B cell (primary cell): ENCODE measurements at places on chromosomes 5 and 9. TPM values are rescaled to one million over a fixed set of nuclear protein-coding genes. Genes with fewer than 3 reads are reported as not detected.

- H3K27me3 ChIP-seq = no peaks in the 10 kb centered on the region
- H3K4me3 ChIP-seq = no peak overlapping the region
- no peak overlapping the region for H3K27ac ChIP-seq
- DNase-seq = no peak
Observed at GRCh38 chr5:34501840-34502239, 154.3 kb upstream of the RAI14 start.

DNA sequence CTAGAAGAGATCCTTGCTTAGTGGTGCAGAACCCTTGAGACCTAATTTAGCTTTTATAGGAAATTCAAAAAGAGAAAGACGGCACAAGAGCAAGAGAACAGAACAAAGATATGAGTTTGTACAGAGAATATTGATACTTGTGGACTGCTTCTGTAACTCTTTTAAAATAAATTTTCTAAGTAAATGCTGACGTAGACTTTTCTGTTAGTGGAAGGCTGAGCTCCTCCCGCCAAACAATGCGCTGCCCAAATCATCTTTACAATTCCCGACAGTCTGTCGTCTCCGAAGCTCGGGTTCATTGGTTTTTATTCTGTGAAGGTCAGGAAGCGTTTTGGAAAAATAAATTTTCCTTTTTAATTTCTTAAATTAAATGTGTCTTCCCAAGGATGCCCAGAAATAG, 22.3 kb downstream of the RORB start:
- no peaks in the 10 kb centered on the region for H3K36me3 ChIP-seq
- peaks cover 4% of the 10 kb centered on the region for H3K27me3 ChIP-seq
- H3K4me1 ChIP-seq = no peaks in the 10 kb centered on the region

GRCh38 chr9:104831681-104832080, 67.8 kb downstream of the NIPSNAP3B start:
- H3K36me3 ChIP-seq = peaks cover 85% of the 10 kb centered on the region
- no peak for DNase-seq
- H3K4me1 ChIP-seq = no peaks in the 10 kb centered on the region
- no peak overlapping the region for H3K27ac ChIP-seq

DNA sequence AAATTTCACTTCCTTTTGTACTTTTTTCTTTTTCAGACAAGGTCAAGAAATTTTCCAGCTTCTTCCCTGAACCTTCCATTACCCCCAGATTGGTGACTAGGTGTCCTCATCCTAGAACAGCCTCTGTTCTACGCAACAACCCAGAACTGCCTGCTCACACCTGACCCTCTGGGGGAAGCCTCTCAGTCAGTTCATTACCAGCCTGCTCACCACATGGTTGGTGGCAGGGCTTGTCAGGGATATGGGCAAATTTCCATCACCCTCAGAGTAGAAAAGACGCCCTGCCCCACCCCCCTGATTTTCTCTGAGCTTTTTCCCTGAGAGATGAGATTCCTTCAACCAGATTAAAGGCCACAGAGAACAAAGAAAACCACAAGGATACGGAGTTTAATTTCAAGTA, 5.3 kb upstream of the CFAP95 start:
- DNase-seq = no peak
- H3K4me1 ChIP-seq = peaks cover 7% of the 10 kb centered on the region
- H3K36me3 ChIP-seq = no peaks in the 10 kb centered on the region
- H3K27ac ChIP-seq = no peak overlapping the region

PAPPA gene
- total RNA-seq = not detected in 2 replicates

- no peak overlapping the region for H3K4me3 ChIP-seq
- H3K4me1 ChIP-seq = no peaks in the 10 kb centered on the region
- peaks cover 2% of the 10 kb centered on the region for H3K27me3 ChIP-seq
- no peaks in the 10 kb centered on the region for H3K36me3 ChIP-seq
Observed at GRCh38 chr5:74310386-74310785, 330.1 kb downstream of the ENC1 start.

SVEP1 gene
- not detected in 2 replicates for total RNA-seq

DNA sequence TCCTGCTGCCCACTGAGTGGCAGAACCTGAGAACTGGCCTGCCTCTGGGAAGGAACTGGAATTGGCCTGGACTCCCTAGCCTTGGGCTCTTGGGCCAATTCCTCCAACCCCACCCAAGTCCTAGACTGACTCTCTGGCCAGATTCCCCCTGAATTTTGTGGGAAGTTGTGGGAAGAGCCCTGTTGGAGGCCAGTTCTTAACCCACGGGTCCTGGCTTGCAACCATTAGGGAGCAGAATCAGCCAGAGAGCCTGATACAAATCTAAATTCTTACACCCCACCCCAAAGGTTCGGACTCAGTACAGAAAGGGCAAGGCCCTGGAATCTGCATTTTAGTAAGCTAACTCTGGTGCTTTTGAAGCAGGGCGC, 125.3 kb upstream of the SLC25A48 start:
- H3K4me1 ChIP-seq = no peaks in the 10 kb centered on the region
- H3K4me3 ChIP-seq = no peak overlapping the region
- no peak for DNase-seq
